ENCODE measurements at places on chromosomes 12 and 14. TPM values are rescaled to one million over a fixed set of nuclear protein-coding genes. Genes with fewer than 3 reads are reported as not detected.

The SMOC1 gene
- 1.1 TPM for total RNA-seq

DNA sequence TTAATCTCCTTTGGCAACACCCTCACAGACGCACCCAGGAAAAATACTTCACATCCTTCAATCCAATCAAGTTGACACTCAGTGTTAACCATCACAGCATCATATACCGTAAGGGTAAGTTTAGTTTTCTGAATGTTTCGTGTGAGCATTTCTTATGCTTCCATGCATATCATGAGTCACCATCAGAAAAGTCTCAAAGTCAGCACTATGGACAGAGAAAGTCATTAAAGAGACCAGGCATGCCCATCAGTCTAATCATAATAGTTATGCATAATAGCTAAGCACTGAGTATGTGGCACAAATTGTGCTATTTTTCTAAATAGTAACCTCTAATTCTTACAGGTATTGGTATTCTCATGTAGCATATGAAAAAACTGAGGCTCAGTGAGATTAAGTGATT lies 158.8 kb upstream of the PRMT8 start:
- peaks cover 3% of the 10 kb centered on the region for H3K27me3 ChIP-seq
- no peak overlapping the region for H3K27ac ChIP-seq
- no peak for DNase-seq
- H3K4me1 ChIP-seq, result no peaks in the 10 kb centered on the region
- no peaks in the 10 kb centered on the region for H3K36me3 ChIP-seq
- H3K4me3 ChIP-seq, result no peak overlapping the region

GRCh38 chr14:100306998-100307765 lies 938 bp upstream of the SLC25A29 start:
- peak; percentile 80 for DNase-seq
- H3K27me3 ChIP-seq, result no peaks in the 10 kb centered on the region
- peaks cover 18% of the 10 kb centered on the region for H3K4me1 ChIP-seq
- no peaks in the 10 kb centered on the region for H3K36me3 ChIP-seq

- peaks cover 62% of the 10 kb centered on the region for H3K27me3 ChIP-seq
- H3K27ac ChIP-seq, result no peak overlapping the region
- no peak overlapping the region for H3K4me3 ChIP-seq
- peaks cover 15% of the 10 kb centered on the region for H3K4me1 ChIP-seq
Measured at GRCh38 chr12:4806439-4807115, 86.4 kb downstream of the GALNT8 start.

The MAPKAPK5 gene
- total RNA-seq, result 43.1 TPM

The KRT77 gene
- total RNA-seq, result not detected

DNA sequence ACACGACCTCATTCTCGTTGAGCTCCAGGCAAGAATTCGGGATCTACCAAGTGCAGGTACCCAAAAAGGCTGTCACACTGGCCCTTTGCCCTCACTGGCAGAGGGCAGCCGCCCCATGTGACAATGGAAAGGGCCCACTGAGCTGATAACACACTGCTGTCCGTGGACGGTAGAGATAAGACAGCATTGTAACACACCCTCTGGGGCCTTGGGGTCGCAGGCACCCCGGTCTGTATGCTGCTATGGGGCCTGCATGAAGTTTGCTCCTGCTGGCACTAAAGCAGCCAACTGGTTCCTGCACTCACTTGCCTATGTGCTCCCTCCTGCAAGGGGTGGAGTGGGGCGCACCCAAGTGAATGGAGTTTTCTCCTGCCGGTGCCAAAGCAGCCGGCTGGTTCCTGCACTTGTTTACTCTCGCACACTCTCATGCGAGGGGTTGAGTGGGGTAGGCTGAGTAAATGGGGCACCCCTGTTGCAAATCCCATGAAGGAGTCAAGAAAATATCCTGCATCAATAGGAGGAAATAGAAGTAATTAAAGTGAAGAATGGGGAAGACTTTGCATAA lies 477.9 kb downstream of the ATP23 start:
- H3K4me3 ChIP-seq, result no peak overlapping the region
- no peaks in the 10 kb centered on the region for H3K27me3 ChIP-seq
- H3K27ac ChIP-seq, result no peak overlapping the region
- H3K36me3 ChIP-seq, result no peaks in the 10 kb centered on the region
- no peak for DNase-seq
- H3K4me1 ChIP-seq, result no peaks in the 10 kb centered on the region

DNA sequence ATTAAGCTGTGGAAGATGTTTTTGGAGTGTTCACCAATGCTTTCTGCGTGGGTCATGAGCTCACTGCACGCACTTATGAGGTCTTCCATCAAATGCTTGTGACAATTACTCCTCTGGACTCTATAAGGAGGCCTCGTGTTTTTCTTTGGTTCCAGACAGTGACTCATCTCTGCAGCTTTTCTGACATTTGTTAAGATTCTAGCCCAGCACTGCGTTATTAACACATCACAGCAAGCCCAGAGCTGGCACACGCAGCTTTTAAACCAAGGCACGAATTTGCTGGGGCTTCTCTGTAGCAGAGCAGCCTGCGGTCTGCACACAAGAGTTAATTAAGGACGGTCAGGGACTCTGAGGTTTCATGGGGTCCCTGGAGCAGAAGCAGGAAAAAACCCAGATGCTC lies 16.9 kb downstream of the MEG3 start:
- H3K27me3 ChIP-seq, result no peaks in the 10 kb centered on the region
- no peak for DNase-seq

GRCh38 chr14:90345239-90345557 lies 13.5 kb upstream of the NRDE2 start:
- H3K27me3 ChIP-seq, result no peaks in the 10 kb centered on the region
- no peaks in the 10 kb centered on the region for H3K36me3 ChIP-seq
- no peaks in the 10 kb centered on the region for H3K4me1 ChIP-seq
- no peak overlapping the region for H3K27ac ChIP-seq

The EXOC3L4 gene
- 4.0 TPM for total RNA-seq

GRCh38 chr14:52044791-52045522 lies 23.9 kb downstream of the NID2 start:
- no peak overlapping the region for H3K4me3 ChIP-seq
- no peak overlapping the region for H3K27ac ChIP-seq
- no peaks in the 10 kb centered on the region for H3K27me3 ChIP-seq
- H3K36me3 ChIP-seq, result no peaks in the 10 kb centered on the region

DNA sequence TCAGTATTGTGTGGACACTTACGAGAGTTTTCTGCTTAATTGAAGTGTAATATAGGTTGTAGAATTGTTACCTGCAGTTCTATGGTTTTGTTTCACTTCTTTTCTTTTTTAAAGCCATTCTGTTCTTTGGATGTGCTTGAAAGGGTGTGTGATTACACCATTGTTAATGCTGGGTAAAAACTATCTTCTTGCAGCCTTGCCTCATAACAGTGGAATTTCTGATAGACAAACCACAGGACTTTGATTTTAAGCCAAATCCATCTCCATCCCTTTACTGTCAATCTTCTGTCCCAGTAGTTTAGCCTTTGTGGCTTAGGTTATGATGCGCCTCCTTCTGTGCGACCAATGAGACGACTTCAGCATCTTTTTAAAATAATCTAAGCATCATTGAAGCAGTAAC lies 182.3 kb downstream of the PELI2 start:
- DNase-seq, result no peak
- H3K4me3 ChIP-seq, result no peak overlapping the region
- no peaks in the 10 kb centered on the region for H3K4me1 ChIP-seq
- peaks cover 11% of the 10 kb centered on the region for H3K36me3 ChIP-seq
- no peaks in the 10 kb centered on the region for H3K27me3 ChIP-seq

GRCh38 chr12:124916374-124917134 lies 2.1 kb upstream of the UBC start:
- peak overlapping the region; percentile 83 for H3K4me3 ChIP-seq
- peaks cover 68% of the 10 kb centered on the region for H3K4me1 ChIP-seq
- H3K27ac ChIP-seq, result peak overlapping the region; percentile 99
- H3K27me3 ChIP-seq, result no peaks in the 10 kb centered on the region
- H3K36me3 ChIP-seq, result no peaks in the 10 kb centered on the region

DNA sequence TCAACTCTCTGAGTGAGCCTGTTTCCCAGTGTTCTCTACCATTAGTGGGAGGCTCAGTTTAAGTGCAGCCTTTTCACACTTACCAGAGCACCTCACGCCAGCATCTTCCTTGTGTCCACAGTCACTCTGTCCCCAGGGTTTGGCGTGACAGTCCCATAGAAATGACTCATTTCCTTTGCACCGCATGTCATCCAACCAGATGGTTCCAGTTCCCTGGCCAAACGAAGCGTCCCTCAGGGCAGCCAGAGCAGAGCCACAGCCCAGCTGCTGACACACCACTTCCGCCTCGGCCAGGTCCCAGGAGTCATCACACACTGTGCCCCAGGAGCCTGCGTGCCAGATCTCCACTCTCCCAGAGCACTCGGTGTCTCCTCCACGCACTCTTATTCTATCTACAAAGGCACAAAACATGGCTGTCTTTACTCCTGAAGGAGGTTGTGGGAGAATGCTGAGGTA lies 65.4 kb downstream of the ACSM4 start:
- H3K36me3 ChIP-seq, result no peaks in the 10 kb centered on the region
- H3K4me1 ChIP-seq, result no peaks in the 10 kb centered on the region
- no peak for DNase-seq
- H3K4me3 ChIP-seq, result no peak overlapping the region

The EFS gene
- total RNA-seq, result 15.8 TPM

The KRT85 gene
- not detected for total RNA-seq

The TSPAN8 gene
- total RNA-seq, result 18.0 TPM

The OGFOD2 gene
- total RNA-seq, result 20.6 TPM

- H3K4me3 ChIP-seq, result no peak overlapping the region
- no peaks in the 10 kb centered on the region for H3K4me1 ChIP-seq
- H3K27ac ChIP-seq, result no peak overlapping the region
- no peaks in the 10 kb centered on the region for H3K27me3 ChIP-seq
- no peaks in the 10 kb centered on the region for H3K36me3 ChIP-seq
Measured at GRCh38 chr14:72503696-72504368, 390.1 kb downstream of the DPF3 start.

GRCh38 chr12:14558473-14558959 lies 9.2 kb downstream of the PLBD1 start:
- no peak for DNase-seq
- peaks cover 6% of the 10 kb centered on the region for H3K4me1 ChIP-seq
- H3K36me3 ChIP-seq, result no peaks in the 10 kb centered on the region
- H3K4me3 ChIP-seq, result no peak overlapping the region

- DNase-seq, result no peak
- no peak overlapping the region for H3K27ac ChIP-seq
- H3K27me3 ChIP-seq, result no peaks in the 10 kb centered on the region
- H3K4me1 ChIP-seq, result no peaks in the 10 kb centered on the region
Measured at GRCh38 chr12:5506295-5506694, 74.4 kb downstream of the NTF3 start.

DNA sequence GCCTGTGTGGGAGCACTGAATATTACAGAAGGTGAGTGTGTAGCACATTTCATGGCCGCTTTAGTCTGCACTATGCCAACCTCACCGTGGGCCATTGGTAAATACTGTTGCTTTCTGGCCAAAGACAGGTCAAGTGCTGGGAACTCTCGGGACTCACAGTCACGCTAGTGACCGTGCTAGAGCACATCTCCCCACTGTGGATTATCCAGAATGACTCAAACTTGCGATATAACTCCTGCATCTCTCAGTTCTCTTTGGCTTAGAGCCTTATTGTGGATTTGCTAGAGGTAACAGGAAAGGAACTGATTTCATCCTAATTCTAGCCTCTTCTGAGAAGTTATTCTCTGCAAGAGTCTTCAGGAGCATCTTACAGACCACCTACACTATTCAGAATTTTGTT lies 86.5 kb downstream of the DAD1 start:
- DNase-seq, result no peak
- H3K4me1 ChIP-seq, result no peaks in the 10 kb centered on the region
- no peak overlapping the region for H3K4me3 ChIP-seq
- no peak overlapping the region for H3K27ac ChIP-seq

- no peaks in the 10 kb centered on the region for H3K27me3 ChIP-seq
- no peak overlapping the region for H3K4me3 ChIP-seq
- no peaks in the 10 kb centered on the region for H3K36me3 ChIP-seq
- no peak overlapping the region for H3K27ac ChIP-seq
Measured at GRCh38 chr12:106106892-106107291, 31.9 kb downstream of the NUAK1 start.

GRCh38 chr14:88470542-88471440 lies 84.0 kb downstream of the PTPN21 start:
- no peaks in the 10 kb centered on the region for H3K27me3 ChIP-seq
- H3K4me3 ChIP-seq, result no peak overlapping the region
- H3K27ac ChIP-seq, result no peak overlapping the region

GRCh38 chr12:49332891-49333371 lies 4.1 kb downstream of the C1QL4 start:
- peaks cover 7% of the 10 kb centered on the region for H3K4me1 ChIP-seq
- no peaks in the 10 kb centered on the region for H3K36me3 ChIP-seq
- no peak for DNase-seq
- H3K27ac ChIP-seq, result no peak overlapping the region
- H3K27me3 ChIP-seq, result peaks cover 49% of the 10 kb centered on the region
- peak overlapping the region; percentile 13 for H3K4me3 ChIP-seq

DNA sequence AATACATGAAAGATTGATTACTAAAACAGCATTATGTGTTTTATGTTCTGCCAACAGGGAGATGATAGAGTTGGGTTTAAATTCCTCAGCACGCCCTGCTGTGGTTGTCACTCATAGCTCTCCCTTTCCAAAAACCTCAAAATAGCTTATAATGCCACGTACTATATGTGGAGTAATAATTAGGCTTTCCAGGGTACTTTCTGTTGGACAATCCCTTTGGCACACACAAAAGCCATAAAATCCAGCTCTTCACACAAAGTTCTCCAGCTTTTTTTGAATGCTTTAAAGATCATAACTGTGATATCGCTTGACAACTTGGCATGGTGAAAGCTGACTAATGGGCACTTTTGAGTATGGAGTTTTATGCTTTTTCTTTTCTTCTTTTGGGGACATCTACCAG lies 145.3 kb upstream of the DCN start:
- H3K36me3 ChIP-seq, result no peaks in the 10 kb centered on the region
- H3K27me3 ChIP-seq, result no peaks in the 10 kb centered on the region
- no peak overlapping the region for H3K4me3 ChIP-seq
- no peak for DNase-seq

The HOXC4 gene
- 0.99 TPM for total RNA-seq

The PAX9 gene
- 1.4 TPM for total RNA-seq

GRCh38 chr14:103997391-103997790 lies 55.1 kb upstream of the RD3L start:
- H3K4me1 ChIP-seq, result no peaks in the 10 kb centered on the region
- no peak overlapping the region for H3K4me3 ChIP-seq
- no peaks in the 10 kb centered on the region for H3K27me3 ChIP-seq
- no peaks in the 10 kb centered on the region for H3K36me3 ChIP-seq
- no peak overlapping the region for H3K27ac ChIP-seq
- no peak for DNase-seq

DNA sequence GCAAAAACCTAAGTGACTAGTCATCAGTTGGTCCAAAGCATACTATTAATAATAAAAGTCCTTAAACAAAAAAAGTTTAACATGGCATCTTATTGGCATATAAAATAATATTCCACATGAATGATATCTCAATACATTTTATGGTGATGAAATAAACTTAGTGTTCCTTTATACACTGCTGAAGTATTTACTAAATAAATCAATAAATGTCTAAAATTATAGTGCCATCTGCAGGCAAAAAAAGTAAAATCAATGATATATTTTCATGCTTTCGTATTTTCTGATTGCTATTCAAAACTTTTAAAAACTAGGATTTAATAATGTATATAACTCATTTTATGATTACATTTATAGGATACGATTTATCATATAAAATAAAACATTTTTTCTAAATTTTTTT lies 30.5 kb downstream of the PUS7L start:
- no peaks in the 10 kb centered on the region for H3K27me3 ChIP-seq
- H3K4me3 ChIP-seq, result no peak overlapping the region
- DNase-seq, result no peak
- no peak overlapping the region for H3K27ac ChIP-seq

The CABP1 gene
- 0.37 TPM for total RNA-seq

Measured in left lung (tissue), 14 donors.